Prostate gland (tissue), 2 donors: ENCODE measurements at places on chromosomes 1 and 21. TPM values are rescaled to one million over a fixed set of nuclear protein-coding genes. Genes with fewer than 3 reads are reported as not detected.
A peak's percentile ranks its signal among the peaks of the same experiment; 100 is the strongest.

GRCh38 chr1:64766429-64766828 is 21.6 kb downstream of the RAVER2 start:
- DNase-seq, result no peak

- DNase-seq, result no peak
These were observed 16.1 kb upstream of the PCP4 start for GRCh38 chr21:39851002-39851618.

GRCh38 chr1:203055161-203055799 is 29.0 kb downstream of the PPFIA4 start:
- no peak for DNase-seq

DNA sequence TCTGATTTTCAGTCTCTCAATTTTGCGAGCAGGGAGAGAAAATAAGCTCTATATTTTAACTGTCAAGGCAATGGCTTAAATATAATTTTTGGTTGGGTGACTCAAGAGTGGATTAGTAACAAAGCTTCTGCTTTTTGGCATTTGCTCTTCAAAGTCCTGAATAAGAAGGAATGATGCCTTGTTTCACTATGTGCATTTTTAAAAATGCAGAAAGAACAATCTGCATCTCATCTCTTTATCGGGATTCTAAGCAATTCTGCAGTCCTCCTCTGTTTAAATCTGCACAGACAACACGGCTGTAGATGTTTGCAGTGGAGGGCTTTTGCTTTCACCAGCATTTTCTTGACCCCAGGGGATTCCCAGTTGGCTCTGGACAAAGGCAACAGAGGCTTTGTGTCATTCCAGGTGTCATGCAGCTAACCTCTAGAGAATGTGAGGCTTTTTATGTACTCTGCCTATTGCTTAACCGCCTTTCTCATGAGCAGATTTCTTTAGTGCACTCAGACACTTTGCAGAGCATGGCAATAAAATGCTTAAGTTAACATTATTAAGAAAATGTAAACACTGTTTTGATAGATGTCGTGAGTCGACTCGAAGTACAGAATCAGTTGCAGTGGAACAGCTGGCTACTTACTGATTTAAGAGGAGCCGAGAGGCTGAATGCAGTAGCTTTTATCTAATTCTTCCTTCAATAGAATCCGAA is 783.2 kb upstream of the NEGR1 start:
- DNase-seq, result peak; percentile 7

Gene C1QTNF12
- total RNA-seq, result 3.4 TPM

DNA sequence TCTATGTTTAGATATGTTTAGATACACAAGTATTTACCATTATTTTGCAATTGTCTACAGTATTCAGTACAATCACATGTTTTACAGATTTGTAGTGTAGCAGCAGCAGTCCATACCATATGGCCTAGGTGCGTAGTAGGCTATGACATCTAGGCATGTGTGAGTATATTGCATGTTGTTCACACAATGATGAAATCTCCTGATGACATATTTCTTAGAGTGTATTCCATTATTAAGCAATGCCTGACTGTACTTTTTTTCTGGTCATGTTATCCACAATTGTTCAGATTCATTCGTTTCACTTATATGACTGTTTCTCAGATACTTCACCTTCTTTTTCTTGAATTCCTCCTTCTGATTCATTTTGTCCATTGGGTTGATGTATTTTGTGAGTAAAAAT is 9.9 kb upstream of the BACE2 start:
- DNase-seq, result no peak

Gene MIS18A
- total RNA-seq, result 10.7 TPM

GRCh38 chr21:20013851-20014250 is 984.4 kb upstream of the NCAM2 start:
- no peak for DNase-seq

DNA sequence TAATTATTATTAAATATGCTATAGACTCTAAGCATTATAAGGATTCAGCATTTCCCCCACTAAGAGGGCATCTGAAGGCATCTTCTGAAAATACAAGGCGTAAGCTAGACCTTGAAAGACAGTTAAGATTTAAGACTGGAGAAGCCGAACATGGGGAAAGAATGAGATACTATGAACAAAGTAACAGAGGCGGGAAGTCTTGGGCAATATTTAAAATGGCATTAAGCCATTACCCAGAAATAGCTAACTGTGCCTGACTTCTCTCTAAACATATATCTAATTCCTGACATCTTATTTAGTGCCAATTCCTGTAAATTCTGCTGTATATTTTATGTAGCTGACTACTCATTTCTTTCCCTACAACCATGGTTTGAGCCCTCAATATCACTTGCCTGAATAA is 20.9 kb downstream of the DPH5 start:
- peak; percentile 19 for DNase-seq
